COLO829 (cell line): ENCODE measurements at places on chromosomes 4 and X.

GRCh38 chr4:146401274-146401673, 120.5 kb downstream of the SLC10A7 start:
- DNase-seq: no peak

DNA sequence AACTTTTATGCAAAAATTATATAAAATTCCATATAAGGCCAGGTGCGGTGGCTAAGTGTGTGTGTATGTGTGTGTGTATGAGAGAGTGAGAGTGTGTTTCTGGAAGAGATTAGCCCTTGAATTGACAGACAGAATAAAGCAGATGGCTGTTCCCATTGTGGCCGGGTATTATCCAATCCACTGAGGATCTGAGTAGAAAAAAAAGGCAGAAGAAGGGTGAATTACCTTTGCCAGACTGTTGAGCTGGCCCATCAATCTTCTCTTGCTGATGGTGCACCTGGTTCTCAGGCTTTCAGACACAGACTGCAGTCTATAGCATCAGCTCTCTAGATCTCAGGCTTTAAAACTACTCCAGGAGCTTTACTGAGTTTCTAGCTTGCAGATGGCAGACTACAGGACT, 92.2 kb upstream of the SLIT2 start:
- DNase-seq: no peak

- DNase-seq: no peak
These were observed 190.1 kb downstream of the STIM2 start for GRCh38 chr4:27050731-27051130.

DNA sequence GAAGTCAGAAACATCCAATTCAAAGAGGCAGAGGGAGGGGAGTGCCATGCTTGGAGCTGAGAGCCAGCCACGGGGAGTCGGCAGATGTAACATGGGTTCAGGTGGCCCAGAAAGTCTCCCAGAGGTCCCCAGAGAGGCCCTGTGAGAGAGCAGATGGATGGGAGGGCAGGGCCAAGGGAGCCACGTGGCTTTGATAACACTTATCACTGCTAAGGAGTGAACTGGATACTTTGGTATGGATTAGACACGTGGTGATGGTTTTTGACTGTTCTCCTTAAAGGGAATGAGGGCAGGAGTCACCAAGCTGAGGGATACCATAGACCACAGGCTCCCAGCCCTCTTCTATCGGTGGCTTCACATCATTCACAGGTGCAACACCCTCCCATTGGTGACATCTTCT, 13.7 kb downstream of the CCKAR start:
- DNase-seq: no peak

DNA sequence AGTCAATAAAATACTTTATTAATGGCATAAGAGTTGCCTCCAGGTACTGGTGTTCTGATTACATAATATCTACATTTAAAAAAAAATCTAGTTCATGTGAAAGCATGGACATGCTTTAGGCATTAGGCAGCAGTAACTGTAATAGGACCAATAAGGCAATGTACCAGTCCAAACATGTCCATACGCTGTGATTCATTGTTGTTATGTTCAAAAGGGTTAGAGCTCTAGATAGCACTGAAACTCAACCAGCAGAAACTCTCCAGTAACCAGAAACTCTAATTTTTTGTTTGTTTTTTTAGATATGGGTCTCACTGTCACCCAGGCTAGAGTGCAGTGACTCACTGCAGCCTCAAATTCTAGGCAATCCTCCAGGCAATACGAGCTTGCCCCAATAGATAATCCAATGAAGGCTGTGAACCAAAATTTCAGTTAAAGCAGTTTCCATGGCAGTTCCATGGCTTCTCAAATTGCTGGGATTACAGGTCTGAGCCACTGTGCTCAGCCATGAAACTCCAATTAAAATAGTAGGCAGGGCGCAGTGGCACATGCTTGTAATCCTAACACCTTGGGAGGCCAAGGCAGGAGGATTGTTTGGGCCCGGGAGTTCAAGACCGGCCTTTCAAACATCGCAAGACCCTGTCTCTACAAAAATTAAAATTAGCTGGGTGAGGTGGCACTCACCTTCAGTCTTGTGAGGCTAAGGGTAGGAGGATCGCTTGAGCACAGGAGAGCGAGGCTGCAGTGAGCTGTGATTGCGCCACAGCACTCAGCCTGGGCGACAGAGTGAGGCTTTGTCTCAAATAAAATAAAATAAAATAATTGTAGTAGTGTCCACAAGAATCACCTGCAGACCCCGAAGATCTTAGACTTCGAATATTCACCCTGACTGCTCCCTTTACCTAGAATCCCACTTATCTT, 36.3 kb downstream of the MGARP start:
- DNase-seq: no peak

- DNase-seq: no peak
These were observed 86.9 kb downstream of the MAB21L2 start for GRCh38 chr4:150668824-150669223.
